ENCODE measurements at places on chromosomes 3 and 15.
A peak's percentile ranks its signal among the peaks of the same experiment; 100 is the strongest.

DNA sequence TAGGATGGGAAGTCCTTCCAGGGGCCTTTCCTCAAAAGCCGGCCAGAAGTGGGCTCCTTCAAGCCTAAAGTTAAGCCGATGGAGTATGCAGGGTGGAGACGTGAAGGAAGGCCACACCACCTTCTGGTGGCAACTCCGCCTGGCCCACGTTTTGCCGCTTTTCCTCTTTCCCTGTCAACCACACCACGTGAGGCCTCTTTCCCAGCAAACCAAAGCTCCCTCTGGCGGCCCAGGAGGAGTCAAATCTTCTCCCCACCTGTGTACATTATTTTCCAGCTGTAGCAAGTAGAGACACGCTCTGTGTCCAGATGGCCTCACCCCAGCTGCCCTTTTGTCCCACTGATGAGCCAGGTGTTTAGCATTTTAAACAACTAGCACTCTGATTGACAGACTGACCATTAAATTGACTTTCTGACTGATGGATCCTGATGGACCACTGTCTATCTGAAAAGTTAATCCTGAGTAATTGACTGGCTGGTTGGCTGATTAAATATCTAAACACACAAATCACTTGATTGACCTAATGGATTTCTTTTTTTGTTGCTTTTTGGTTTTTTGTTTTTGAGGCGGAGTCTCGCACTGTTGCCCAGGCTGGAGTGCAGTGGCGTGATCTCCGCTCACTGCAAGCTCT, 59.6 kb upstream of the ZBTB38 start:
- DNase-seq, result no peak

GRCh38 chr3:170553788-170554757, 31.8 kb downstream of the SLC7A14 start:
- no peak for DNase-seq

GRCh38 chr3:170211668-170212067, 10.6 kb upstream of the PRKCI start:
- DNase-seq, result no peak

GRCh38 chr3:152222327-152222726, 46.4 kb upstream of the MBNL1 start:
- peak; percentile 75 for DNase-seq

DNA sequence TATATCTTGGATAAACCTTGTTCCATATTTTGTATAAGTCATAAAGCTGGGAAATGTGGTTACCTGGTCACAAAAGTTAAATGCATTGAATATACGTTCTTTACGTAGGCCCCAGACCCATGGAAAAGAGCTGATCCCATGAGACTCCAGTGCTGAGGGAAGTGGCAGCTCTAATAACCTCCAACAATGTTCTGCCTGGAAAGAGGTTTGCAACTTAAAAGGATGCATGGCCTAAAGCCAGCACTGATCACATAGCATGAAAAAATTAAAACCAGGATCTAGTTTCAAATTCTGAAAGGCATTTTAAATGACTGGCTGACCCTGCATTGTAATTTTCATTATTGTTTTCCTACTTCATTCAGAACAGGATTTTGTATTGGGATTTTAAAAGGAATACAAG, 27.9 kb upstream of the STRIT1 start:
- DNase-seq, result no peak

- DNase-seq, result peak; percentile 83
Measured at GRCh38 chr15:40266828-40267304, 16.0 kb downstream of the ANKRD63 start.

GRCh38 chr3:153555919-153556318, 393.9 kb downstream of the RAP2B start:
- no peak for DNase-seq

DNA sequence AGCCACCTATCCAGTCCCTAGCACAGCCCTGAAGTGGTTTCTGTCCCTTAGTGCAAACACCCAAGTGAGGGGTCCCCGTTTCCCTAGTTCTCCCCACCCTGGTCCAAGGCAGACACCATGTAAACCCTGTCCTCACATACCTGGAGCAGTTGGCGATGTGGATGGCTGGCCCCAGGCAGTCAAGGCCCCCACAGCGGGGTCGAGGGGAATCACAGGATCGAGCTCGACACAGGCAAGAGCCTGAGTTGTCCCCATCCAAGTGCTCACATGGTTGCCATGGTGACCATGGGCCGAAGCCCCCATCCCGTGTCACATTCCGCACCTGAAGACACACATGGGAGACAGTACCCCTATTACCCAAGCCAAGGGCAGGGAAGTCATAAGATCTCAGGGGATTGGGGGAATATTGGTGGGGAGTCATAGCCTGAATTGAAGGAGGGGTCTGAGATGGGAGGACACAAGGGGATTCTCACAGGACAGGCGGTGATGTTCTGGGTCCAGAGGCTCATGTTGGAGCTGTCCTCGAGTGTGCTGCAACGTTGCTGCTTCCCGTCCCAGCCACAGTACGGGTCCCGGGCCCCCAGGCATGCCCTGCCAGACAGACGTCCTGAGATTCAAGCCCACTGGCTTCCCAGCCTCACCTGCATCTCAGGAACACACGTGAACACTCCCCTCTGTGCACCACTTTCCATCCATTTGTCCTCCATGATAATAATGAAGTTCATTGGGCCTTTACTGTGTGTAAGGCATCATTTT, 112.1 kb downstream of the SEMA5B start:
- no peak for DNase-seq

GRCh38 chr3:149527531-149528339, 53.2 kb downstream of the TM4SF4 start:
- peak; percentile 96 for DNase-seq

DNA sequence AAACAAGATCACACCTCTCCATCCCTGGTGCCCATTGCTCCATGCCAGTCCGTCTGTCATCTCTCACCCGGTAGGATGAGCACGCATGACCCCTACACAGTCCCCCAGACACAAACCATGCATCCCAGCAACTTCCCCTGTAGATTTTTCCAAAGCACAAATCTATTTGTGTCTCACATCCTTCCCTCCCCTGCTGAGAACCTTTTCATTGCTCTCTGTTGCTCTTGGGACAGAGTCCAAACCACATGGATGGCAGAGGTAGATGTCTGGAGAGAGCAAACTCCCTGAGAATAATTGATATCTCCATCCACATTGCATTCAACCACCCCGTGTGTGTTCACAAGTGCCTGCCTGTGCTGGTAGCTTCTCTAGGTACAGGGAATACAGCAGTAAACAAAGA, 29.9 kb upstream of the LRTM1 start:
- DNase-seq, result no peak

GRCh38 chr15:95119041-95119610, 887.8 kb downstream of the MCTP2 start:
- no peak for DNase-seq

DNA sequence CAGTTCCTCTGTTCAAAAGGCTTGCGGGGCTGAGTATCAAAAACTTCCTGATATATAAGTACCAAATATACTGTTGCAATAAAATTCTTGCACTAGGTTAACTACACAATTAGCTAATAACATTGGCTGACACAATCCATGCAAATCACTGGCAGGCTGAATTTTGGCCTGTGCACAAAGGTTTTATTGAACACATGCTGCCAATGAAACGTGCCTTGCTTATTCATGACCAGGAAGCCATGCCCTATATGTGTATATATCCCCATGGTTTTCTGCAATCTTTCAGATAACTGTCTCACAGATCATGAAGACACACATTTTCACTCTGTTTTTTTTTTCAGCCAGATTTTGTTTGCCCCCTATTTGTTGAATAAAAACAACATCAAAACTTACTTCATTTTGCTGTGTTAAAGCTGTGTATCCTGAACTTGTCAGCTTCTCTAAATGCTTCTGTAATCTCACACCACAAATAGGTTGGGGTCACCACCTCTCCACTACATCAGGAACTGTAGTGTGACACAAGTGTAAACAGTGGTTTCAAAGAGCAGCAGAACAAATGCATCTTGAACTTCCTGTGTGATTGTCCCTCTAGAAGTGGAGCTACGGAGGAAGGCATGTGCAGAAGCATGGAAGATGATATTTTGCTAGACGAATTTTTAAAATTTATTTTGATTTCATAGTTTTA, 920.7 kb upstream of the NR2F2 start:
- no peak for DNase-seq

GRCh38 chr3:14162178-14162577, 16.2 kb downstream of the XPC start:
- DNase-seq, result peak; percentile 17

DNA sequence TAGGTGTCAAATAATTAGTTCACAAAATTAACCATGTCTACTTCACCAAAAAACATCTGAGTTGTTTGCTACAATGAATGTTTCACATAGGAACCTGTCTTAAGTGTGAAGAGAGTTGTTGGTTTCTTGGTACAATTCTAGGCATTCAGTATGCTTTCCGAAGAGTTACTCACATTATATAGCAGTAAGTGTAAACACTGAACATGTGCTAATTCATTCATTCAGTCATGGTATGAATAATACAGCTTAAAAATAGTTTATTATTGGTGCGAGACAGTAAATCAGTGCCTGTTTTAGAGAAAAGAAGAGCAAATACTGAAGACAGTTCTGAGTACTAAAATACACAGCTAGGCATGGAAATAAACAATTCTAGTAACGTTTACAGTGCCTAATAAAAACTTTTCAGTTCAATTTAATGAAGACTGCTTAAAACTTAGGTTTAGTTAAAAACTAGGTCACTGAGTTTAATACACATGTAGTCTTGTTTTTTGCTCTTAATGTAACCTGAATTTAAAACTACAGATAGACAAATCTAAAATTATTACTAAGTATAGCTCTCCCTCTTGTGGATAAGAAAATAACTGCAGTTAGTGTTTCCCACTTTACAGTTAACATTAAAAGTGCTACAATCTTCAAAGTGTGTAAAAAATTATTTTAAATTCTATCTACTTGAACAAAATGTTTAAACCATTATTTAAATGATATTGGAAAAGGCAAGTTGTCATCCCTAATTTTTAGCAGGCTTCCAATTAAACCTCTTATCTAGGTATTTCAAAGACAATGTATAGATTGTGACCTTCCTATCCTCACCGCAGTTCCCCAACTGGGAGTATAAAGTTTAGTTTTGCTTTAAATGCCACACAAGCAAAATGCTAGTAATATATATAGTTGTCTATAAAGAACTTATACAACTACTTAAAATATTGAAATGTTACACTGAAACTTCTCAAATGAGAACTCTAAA, 20.1 kb upstream of the ZCWPW2 start:
- peak; percentile 84 for DNase-seq
